T-helper 2 cell (primary cell): ENCODE measurements at places on chromosomes 6 and 20.

GRCh38 chr6:82612475-82613039 is 248.9 kb downstream of the TPBG start:
- DNase-seq, result no peak

DNA sequence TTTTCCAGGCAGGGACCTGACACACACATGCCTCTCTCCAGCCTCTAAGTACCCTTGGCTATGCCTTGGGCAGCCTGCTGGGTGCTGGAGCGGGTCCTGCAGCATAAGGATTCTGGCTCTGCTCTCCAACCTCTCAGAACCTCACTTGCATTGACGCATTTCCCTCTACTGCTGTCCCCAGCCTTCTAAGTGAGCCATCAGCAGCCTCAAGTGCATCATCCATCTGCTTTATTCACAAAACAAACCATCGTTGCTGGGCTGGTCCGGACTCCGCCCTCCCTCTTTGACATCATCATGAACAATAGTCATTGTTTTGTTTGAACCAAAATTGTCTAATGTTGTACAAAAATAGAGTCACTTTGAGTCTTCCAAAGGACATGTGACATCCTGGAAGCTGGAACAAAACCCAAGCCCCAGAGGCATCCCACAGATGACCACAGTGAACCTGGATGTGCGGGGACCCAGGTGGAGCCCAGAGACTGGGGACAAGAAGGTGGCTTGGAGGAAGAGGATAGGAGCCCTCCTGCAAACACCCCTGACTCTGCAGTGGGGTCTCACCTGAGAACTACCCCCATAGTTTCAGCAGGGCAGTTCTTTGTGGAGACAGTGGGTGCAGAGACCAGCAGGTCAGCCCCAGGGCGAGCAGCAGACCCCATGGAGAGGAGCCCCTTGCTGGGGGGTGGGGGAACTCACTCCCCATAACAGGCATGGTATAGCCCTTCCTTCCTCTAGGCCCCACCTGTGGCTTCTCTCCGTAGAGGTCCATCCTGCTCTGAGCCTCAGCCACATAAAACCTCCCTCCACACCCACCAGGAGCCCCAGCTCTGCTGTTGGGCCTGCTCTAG is 230.1 kb downstream of the SYNDIG1 start:
- no peak for DNase-seq

DNA sequence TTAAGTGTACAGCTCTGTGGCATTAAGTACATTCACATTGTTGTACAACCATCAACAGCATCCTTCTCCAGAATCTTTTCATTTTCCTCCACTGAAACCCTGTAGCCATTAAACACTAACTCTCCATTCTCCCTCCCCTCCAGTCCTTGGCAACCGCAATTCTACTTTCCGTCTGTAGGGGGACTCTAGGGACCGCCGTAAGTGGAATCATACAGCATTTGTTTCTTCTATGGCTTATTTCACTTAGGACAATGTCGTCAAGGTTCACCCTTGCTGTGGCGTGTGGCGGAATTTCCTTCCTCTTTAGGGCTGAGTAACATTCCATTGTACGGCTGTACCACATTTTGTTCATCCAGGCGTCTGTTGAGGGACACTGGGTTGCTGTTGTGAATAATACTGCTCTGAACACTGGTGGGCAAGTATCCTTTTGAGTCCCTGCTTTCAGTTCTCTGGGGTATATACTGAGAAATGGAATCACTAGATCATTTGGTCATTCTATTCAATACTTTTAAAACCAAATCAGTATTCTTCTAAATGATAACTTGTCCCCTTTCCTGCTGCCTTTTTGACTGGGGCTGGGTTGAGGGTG is 50.7 kb downstream of the PPP1R3G start:
- DNase-seq, result peak; percentile 11

GRCh38 chr20:13212750-13213149 is 8.3 kb upstream of the ISM1 start:
- peak; percentile 81 for DNase-seq

DNA sequence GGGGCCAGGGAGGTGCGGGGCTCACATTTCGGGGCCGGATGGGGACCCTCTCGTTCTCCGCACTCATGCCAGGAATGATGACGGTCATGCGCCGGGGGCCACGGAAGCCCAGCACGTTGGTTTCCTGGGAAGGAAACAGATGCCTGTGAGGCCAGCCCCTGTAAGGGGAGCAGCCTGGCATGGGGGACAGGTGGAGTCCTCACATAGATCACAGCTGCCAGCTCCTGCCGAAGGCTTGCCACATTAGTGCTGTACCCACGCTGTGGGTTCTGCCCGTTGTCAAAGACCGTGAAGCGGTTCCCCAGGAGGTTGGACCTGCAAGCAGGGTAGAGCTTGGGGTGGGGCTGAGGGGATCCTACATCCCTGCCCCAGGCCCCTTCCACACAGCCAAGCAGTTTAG is 6.7 kb upstream of the TEAD3 start:
- DNase-seq, result no peak
